ENCODE measurements at places on chromosomes 12 and 14.
A peak's percentile ranks its signal among the peaks of the same experiment; 100 is the strongest.

GRCh38 chr14:35286707-35287106 lies 5.5 kb upstream of the PSMA6 start:
- no peaks in the 10 kb centered on the region for H3K4me1 ChIP-seq
- no peaks in the 10 kb centered on the region for H3K27me3 ChIP-seq
- H3K36me3 ChIP-seq: no peaks in the 10 kb centered on the region
- H3K4me3 ChIP-seq: no peak overlapping the region
- no peak overlapping the region for H3K27ac ChIP-seq

- peak; percentile 8 for DNase-seq
- no peaks in the 10 kb centered on the region for H3K4me1 ChIP-seq
- no peaks in the 10 kb centered on the region for H3K36me3 ChIP-seq
- H3K4me3 ChIP-seq: no peak overlapping the region
Observed at GRCh38 chr14:104496095-104496494, 83.5 kb upstream of the C14orf180 start.

- H3K4me1 ChIP-seq: no peaks in the 10 kb centered on the region
- H3K4me3 ChIP-seq: no peak overlapping the region
- DNase-seq: peak; percentile 18
Observed at GRCh38 chr12:1875608-1876007, 42.8 kb downstream of the CACNA2D4 start.

DNA sequence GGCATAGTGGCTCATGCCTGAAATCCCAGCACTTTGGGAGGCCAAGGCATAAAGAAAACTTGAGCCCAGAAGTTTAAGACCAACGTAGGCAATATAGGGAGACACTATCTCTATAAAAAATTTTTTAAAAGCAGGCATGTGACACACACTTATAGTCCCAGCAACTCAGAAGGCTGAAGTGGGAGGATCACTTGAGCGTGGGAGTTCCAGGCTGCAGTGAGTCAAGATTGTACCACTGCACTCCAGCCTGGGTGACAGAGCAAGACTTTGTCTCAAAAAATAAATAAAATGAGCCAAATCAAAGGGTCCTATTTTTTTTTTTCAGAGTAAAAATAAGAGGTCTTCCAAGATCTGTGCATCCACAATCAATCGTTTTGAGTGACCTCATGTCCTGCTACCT lies 237.6 kb downstream of the SLC16A7 start:
- H3K4me1 ChIP-seq: peaks cover 2% of the 10 kb centered on the region
- DNase-seq: no peak
- no peak overlapping the region for H3K27ac ChIP-seq
- no peaks in the 10 kb centered on the region for H3K27me3 ChIP-seq

DNA sequence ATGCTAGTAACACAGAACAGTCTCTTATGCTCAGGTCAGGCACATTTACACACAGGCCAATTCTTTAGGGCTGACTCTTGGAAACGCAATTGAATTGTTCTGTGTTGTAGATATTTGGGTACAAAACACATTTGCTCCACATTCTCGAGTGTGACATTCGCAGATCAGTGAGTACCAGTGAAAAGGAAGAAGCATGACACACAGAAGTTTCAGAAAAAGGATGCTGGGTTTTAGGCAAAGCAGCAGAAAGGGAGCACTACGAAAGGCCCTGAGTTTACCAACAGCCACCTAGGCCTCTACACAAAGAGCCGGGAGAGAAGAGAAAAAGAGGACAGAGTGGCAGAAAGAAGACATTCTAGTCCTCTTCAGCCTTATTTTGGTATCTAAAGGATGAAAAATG lies 254.4 kb upstream of the BTG1 start:
- no peaks in the 10 kb centered on the region for H3K27me3 ChIP-seq

DNA sequence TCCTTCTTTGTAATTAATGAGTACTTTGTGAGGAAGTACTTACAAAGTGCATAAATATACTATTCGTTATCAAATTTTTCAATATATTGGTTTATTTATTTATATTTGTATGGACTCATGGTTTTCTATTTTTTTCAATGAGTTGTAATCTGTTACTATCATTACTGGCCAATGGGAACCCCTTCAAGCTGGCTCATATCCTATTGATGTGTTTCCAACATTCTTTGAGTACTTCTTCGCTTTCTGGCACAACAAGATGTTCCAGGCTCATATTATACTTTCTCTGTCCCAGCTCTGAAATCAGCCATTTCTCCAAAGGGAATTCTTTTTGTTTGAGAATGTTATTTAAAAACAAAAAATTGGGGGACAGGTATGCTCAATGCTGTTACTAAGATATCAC lies 17.5 kb downstream of the YBX3 start:
- H3K27me3 ChIP-seq: no peaks in the 10 kb centered on the region
- H3K36me3 ChIP-seq: peaks cover 84% of the 10 kb centered on the region
- H3K27ac ChIP-seq: no peak overlapping the region
- H3K4me1 ChIP-seq: no peaks in the 10 kb centered on the region
- no peak overlapping the region for H3K4me3 ChIP-seq

- H3K27me3 ChIP-seq: no peaks in the 10 kb centered on the region
- H3K36me3 ChIP-seq: peaks cover 29% of the 10 kb centered on the region
- H3K27ac ChIP-seq: no peak overlapping the region
- no peak overlapping the region for H3K4me3 ChIP-seq
- H3K4me1 ChIP-seq: no peaks in the 10 kb centered on the region
Observed at GRCh38 chr14:105647784-105648608, 121.6 kb downstream of the TMEM121 start.

- H3K4me3 ChIP-seq: no peak overlapping the region
- no peaks in the 10 kb centered on the region for H3K27me3 ChIP-seq
- no peaks in the 10 kb centered on the region for H3K36me3 ChIP-seq
- H3K27ac ChIP-seq: no peak overlapping the region
Observed at GRCh38 chr14:29749829-29750228, 177.8 kb downstream of the PRKD1 start.

- DNase-seq: no peak
- H3K4me1 ChIP-seq: no peaks in the 10 kb centered on the region
- H3K27me3 ChIP-seq: no peaks in the 10 kb centered on the region
- no peaks in the 10 kb centered on the region for H3K36me3 ChIP-seq
- H3K4me3 ChIP-seq: no peak overlapping the region
- H3K27ac ChIP-seq: no peak overlapping the region
Observed at GRCh38 chr14:90732139-90732538, 84.1 kb downstream of the TTC7B start.

DNA sequence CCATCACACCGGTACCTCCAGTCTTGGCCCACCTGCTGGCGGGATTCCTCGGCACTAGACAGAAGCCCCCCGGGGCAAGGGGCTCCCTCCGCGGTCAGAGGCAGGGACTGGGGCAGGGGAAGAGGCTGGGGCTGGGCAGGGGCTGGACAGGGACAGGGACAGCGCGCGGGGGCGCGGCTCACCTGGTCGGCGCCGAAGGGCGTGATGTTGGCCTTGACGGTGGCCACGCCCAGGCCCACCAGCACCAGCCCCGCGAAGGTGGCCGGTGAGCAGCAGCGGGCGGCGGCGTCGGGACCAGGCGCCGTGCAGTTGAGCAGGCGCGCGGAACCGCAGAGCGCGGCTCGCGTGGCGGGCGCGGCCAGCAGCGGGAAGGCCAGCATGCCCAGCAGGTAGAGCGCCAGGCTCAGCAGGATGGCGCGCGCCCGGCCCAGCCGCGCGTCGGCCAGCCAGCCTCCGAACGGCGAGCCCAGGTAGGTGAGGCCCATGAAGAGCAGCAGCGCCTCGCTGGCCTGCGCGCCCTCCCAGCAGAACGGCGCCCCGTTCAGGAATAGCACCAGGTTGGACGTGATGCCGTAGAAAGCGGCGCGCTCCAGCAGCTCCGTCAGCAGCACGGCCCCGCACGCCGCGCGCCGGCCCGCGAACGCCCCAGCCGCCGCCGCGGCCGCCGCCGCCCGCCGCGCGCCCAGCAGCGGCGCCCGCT lies 392 bp downstream of the SLC15A4 start:
- peak overlapping the region; percentile 86 for H3K4me3 ChIP-seq
- H3K4me1 ChIP-seq: peaks cover 5% of the 10 kb centered on the region
- H3K27ac ChIP-seq: no peak overlapping the region
- H3K36me3 ChIP-seq: peaks cover 24% of the 10 kb centered on the region
- peak; percentile 80 for DNase-seq

DNA sequence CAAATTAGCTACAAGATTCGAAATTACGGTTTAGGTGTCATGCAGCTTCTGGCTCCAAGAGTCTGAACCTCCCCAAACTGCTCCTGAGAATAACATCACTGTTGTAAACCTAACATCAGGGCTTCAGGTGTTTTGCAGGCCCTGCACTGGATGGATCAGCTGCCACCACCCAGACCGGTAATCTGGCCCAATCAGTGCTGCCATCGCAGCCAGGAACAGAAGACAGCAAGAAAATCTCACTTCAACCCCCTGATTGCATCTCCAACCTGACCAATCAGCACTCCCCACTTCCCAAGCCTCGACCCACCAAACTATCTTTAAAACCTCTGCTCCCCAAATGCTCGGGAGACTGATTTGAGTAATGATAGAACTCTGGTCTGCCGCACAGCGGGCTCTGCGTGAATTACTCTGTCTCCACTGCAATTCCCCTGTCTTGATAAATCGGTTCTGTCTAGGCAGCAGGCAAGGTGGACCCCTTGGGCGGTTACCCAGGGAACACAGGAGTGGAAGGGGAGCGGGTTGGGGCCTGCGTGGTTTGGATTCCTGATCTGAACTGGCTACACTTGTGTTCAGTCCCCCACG lies 268.5 kb upstream of the SFSWAP start:
- H3K4me1 ChIP-seq: no peaks in the 10 kb centered on the region
- H3K4me3 ChIP-seq: no peak overlapping the region
- DNase-seq: no peak

GRCh38 chr12:85266356-85266755 lies 13.7 kb upstream of the ALX1 start:
- no peaks in the 10 kb centered on the region for H3K27me3 ChIP-seq
- H3K4me1 ChIP-seq: no peaks in the 10 kb centered on the region
- no peak for DNase-seq
- H3K4me3 ChIP-seq: no peak overlapping the region
- no peaks in the 10 kb centered on the region for H3K36me3 ChIP-seq

GRCh38 chr14:26965490-26965889 lies 367.7 kb upstream of the NOVA1 start:
- H3K4me1 ChIP-seq: peaks cover 3% of the 10 kb centered on the region
- no peak overlapping the region for H3K27ac ChIP-seq
- DNase-seq: no peak

DNA sequence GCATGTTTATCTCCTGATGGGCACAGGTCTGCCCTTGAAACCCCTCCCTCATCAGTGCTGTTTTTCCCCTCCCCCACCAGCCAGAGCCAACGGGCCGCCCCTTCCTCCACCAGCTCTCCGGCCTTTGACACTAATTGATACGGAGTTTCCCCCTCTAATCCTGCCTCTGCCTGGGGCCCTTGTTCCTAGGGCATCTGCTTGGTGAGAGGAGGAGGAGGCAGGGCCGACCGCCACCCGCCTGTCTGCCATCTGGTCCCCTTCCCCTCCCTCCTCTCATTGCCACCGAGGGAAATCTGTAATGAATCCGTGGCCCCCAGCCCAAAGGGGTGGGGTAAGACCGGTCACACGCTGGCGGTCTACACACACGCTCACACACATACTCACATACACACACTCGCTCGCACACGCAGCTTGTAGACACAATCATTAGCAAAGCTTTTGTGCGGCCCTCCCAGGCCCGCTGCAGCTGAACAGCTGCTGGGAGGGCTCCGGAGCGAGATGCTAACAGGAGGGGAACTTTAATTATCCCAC lies 27.4 kb downstream of the SRRM4 start:
- no peaks in the 10 kb centered on the region for H3K36me3 ChIP-seq
- peak; percentile 45 for DNase-seq
- no peak overlapping the region for H3K27ac ChIP-seq
- peak overlapping the region; percentile 76 for H3K4me3 ChIP-seq

- no peak overlapping the region for H3K4me3 ChIP-seq
- H3K36me3 ChIP-seq: peaks cover 12% of the 10 kb centered on the region
- DNase-seq: no peak
- no peak overlapping the region for H3K27ac ChIP-seq
- H3K27me3 ChIP-seq: no peaks in the 10 kb centered on the region
Observed at GRCh38 chr12:43282106-43282505, 269.9 kb downstream of the ADAMTS20 start.

DNA sequence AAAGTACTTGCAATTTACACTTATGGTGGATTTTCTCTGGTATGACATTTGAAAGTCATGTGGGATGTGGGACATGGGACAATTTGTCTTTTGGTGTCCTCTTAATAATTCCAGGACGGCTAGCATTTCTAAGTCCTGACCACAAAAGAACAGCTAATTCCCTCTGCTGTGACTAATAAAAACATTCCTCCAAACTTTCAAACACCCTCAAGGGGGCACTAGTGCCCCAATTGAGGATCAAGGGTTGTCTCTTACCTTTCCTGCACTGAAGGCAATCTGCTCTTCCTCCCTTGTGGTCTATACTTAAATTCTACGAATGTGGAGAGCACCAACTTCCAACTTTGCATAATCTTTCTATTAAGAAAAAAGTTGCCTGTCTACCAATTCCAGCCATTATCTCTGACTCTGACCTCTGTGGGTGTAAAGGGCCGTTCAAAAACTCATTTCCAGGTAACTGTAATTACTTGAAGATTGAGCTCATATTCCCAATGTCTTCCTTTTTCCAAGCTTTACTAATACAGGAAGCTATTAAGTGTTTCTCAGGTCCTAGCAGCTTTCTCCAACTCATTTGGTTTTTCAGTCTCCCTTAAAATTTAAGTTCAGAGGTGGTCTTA lies 210.2 kb downstream of the PTPRO start:
- DNase-seq: peak; percentile 72
- H3K4me1 ChIP-seq: no peaks in the 10 kb centered on the region
- H3K4me3 ChIP-seq: no peak overlapping the region
- no peaks in the 10 kb centered on the region for H3K27me3 ChIP-seq
